ENCODE measurements at places on chromosomes 13 and 19.
A peak's percentile ranks its signal among the peaks of the same experiment; 100 is the strongest.

DNA sequence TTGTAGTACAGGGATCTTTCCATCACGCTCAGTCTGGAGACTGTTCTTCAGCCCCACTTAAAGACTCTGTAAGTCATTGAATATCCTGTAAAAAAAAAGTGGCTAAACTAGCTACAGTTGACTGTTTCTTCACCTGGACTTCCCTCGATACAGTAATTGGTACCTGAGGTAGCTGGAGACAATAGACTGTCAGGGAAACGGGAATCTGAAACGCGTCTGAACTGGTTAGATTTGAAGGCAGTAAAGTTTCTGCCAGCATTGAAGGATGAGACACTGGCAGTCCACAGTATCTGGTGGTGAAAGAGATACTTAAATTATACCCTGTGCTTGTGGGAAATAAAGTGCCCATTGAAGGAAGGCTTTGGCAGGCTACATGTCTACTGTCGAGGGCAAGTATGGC is 550.5 kb downstream of the IRS2 start:
- no peak for DNase-seq

GRCh38 chr19:41853344-41853743 is 6.7 kb upstream of the RPS19 start:
- no peak for DNase-seq

- DNase-seq = no peak
These were observed 19.1 kb upstream of the CCNP start for GRCh38 chr19:40245506-40246128.

DNA sequence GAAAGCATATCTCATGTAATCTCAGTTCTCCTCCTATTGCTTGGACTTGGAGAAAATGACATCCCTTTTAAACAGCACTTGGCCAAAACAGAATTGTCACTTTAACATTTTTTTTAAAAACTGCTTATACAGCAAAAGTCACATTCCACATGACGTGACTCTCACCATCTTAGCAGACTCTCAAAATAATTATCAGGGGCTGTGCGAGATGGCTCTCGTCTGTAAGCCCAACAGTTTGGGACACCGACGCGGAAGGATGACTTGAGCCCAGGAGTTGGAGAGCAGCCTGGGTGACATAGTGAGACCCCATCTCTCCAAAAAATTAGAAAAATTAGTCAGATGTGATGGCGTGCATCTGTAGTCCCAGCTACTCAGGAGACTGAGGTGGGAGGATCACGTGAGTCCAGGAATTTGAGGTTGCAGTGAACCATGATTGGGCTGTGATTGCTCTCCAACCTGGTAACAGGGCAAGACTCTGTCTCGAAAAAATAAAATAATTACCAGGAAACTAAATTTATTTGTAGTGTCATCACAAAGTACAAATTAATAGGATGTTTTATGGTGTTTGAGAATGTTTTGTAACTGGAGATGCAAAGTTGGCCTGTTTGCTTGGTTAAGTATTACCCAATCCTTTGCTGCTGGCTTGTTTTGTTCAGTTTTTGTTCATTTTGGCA is 8.8 kb downstream of the SAFB start:
- DNase-seq = no peak

- peak; percentile 11 for DNase-seq
These were observed 175.9 kb downstream of the IRS2 start for GRCh38 chr13:109610517-109610916.

GRCh38 chr13:60211548-60211947 is 47.8 kb upstream of the DIAPH3 start:
- no peak for DNase-seq

DNA sequence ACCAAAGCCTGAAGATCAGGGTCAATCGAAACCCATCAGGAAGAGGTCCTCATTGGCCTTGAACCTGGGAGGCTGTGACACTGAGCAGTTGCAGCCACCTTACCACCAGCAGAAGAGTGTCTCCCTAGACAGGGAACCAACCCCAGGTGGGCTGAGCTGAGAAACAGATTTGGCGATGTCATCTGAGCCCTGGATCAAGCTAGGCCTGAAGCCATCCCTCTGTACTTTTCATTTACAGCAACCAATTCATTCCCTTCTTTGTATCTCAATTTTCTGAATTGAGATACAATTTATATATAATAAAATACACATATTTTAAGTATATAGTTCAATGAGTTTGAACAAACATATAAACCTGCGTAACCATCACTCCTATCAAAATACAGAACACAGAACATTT is 14.6 kb downstream of the RHPN2 start:
- DNase-seq = no peak

GRCh38 chr19:35285095-35285449 is 2.7 kb downstream of the HAMP start:
- DNase-seq = no peak

GRCh38 chr19:16445238-16446107 is 26.3 kb downstream of the EPS15L1 start:
- DNase-seq = peak; percentile 43

- DNase-seq = no peak
These were observed 26.3 kb downstream of the F2RL3 start for GRCh38 chr19:16915135-16915534.

DNA sequence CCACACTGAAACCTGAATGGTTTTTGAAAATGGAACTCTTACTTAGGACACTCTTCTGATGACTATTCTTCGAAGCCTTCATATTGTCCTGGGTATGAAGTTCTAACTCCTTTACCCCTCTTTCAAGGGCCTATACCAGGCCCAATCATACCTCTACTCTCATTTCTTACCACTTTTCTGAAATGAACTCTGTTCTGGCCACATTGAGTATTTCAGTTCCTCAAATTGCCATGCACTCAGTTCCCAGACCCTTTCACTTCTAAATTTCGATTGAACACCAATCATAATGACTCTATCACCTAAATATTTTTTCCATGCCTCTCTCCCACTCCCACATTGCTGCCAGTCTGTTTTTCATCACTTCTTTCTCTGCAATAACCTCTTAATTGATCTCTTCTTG is 53.7 kb downstream of the LACC1 start:
- no peak for DNase-seq

DNA sequence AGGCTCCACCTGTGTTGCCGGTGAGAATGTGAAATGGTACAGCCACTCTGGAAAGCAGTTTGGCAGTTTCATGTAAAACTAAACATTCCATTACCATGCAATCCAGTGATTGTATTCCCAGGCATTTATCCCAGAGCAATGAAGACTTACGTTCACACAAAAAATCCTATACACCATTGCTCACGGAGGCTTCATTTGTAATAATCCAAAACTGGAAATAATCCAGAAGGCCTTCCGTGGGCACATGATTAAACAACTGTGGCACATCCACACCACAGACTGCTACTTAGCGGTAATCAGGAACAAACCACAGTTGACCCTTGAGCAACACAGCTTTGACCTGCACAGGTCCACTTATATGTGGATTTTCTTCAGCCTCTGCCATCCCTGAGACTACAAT is 339.7 kb downstream of the MTUS2 start:
- no peak for DNase-seq

GRCh38 chr13:74979703-74980102 is 502.3 kb downstream of the TBC1D4 start:
- DNase-seq = no peak

DNA sequence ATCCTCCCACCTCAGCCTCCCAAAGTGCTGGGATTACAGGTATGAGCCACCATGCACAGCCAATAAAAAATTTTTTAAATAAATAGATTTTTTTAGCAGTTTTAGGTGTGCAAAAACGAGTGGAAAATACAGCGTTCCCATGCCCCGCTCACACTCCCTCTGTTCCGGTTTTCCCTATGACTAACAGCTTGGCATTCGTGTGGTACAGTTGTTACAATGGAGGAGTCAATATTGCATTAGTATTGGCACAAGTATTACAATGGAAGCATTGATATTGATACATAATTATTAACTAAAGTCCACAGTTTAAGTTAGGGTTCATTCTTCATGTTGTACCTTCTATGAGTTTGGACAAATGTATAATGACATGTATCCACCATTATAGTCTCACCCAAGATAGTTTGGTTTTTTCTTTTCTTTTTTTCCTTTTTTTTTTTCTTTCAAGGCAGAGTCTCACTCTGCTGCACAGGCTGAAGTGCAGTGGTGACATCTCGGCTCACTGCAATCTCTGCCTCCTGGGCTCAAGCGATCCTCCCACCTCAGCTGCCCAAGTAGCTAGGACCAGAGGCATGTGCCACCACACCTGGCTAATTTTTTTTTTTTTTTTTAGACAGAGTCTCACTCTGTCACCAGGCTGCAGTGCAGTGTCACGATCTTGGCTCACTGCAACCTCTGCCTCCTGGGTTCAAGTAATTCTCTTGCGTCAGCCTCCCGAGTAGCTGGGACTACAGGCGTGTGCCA is 15.4 kb upstream of the RAB20 start:
- DNase-seq = no peak

- DNase-seq = peak; percentile 37
These were observed 13.2 kb upstream of the CREB3L3 start for GRCh38 chr19:4140237-4140711.

DNA sequence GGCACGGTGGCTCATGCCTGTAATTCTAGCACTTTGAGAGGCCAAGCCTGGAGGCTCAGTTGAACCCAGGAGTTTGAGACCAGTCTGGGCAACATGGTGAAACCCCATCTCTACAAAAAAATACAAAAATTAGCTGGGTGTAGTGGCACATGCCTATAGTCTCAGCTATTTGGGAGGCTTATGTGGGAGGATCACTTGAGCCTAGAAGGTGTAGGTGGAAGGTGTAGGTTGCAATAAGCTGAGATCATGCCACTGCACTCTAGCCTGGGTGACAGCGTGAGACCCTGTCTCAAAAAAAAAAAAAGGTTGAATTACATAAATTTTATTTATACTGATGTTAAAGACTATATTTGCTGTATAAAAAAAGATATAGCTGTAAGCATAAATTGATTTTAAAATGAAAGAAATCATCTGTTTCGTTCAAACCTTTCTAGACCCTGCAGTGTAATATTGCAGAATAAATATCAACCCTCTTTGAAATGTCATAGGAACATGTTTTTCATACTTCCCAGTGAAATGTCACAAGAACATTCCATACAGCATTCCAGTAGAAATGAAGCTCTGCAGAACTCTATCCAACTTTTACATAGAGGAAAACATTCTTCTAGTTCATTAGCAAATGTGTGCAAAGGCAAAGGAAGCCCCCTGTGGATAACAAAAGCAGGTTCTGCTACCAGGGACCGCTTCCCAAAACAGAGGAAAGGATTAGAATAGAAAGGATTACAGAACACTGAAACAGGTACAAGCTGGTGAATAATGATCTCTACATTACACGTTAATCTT is 76.0 kb downstream of the CAB39L start:
- no peak for DNase-seq

GRCh38 chr13:97468331-97468730 is 34.4 kb downstream of the RAP2A start:
- DNase-seq = no peak

- DNase-seq = no peak
These were observed 95.4 kb downstream of the COL4A2 start for GRCh38 chr13:110402299-110403069.

DNA sequence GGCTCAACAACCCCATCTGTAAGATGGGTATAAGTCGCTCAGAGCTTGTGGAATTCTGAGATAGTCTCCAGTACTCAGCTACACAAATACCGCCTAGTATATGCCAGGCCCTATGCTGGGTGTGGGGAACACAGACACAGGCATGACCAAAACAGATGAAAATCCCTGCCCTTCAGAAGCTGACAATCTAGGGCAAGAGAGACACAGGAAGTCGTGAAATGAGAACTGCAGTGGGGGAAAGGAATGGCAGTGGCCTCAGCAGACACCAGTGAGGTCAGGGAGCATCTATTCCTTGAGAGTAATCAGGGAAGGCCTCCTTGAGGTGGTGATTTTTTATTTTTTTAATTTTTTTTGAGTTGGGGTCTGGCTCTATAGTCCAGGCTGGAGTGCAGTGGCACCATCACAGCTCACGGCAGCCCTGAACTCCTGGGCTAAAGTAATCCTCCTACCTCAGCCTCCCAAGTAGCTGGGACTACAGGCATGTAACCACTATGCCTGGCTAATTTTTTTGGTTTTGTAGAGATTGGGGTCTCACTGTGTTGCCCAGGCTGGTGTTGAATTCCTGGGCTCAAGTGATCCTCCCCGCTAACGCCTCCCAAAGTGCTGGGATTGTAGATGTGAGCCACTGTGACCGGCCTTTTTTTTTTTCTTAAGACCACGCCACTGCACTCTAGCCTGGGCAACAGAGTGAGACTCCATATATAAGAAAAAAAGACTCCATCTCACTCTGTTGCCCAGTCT is 3.2 kb downstream of the TMIGD2 start:
- DNase-seq = no peak

GRCh38 chr13:30119476-30119875 is 187.9 kb downstream of the KATNAL1 start:
- DNase-seq = no peak

- DNase-seq = no peak
These were observed 10.9 kb downstream of the ZNRF4 start for GRCh38 chr19:5466072-5466471.

DNA sequence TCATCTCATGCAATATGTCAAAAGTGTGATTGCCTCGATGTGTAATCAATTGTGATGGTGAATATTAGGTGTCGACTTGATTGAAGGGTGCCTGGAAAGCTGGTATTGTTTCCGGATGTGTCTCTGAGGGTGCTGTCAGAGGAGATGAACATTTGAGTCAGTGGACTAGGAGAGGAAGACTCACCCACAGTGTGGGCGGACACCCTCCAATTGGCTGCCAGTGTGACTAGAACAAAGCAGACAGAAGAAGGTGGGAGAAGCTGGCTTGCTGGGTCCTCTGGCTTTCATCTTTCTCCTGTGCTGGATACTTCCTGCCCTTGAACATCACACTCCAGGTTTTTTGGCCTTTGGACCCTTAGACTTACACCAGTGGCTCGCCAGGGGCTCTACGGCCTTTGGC is 15.5 kb upstream of the CABP5 start:
- peak; percentile 4 for DNase-seq

DNA sequence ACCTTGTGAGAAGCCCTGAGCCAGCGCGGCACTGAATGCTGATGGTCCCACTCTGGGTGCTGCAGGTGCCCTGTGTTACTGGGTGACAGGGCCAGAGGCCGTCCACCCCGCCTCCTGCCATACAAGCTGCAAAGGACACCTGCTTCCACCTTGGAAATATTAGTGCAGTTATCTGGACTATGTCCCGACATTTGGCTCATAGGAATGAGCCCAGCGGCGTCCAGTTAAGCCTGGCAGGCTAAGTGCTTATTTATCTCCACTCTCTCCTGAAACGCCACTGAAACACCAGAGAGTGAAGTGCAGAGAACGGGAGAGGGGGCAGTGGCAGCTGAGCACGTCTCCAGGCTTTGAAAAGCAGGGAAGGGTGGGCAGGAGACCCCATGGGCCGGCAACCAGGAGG is 145.8 kb downstream of the KDM4B start:
- no peak for DNase-seq
